ENCODE measurements at places on chromosomes 3 and 15.
A peak's percentile ranks its signal among the peaks of the same experiment; 100 is the strongest.

GRCh38 chr3:43768381-43768973, 77.7 kb downstream of the ABHD5 start:
- no peak for DNase-seq

DNA sequence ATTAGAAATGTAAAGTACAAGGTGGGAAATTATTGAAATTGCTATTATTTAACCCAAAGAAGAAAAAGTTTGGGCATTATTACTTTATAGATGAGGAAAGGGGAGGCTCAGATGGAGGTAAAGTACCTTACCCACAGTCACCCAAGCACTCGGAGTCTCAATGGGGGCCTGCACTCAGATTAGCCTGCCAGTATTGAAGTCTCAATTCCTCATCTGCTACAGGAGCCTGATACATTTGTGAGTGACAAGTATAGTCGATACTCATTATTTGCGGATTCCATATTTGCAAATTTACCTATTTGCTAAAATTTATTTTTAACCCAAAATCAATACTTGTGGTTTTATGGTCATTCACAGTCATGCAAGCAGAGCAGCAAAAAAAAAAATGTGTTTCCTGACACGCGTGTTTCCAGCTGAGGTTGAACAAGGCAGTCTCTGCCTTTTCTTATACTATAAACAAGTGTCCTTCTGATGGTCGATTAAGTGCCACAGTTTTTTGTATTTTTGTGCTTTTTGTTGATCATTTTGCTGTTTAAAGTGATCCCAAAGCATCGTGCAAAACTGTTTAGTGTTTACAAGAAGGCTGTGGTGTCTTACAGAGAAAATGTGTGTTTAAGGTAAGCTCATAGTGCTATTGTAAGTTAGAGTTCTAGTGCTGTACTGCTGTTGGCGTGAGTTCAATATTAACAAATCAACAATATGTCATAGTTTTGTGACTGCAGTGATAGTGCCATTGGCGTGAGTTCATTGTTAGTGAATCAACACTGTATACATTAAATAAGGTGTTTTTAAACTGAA, 48.0 kb downstream of the ARHGEF26 start:
- no peak for DNase-seq

- no peak for DNase-seq
These were observed 29.3 kb upstream of the SH3BP5 start for GRCh38 chr3:15361494-15362214.

DNA sequence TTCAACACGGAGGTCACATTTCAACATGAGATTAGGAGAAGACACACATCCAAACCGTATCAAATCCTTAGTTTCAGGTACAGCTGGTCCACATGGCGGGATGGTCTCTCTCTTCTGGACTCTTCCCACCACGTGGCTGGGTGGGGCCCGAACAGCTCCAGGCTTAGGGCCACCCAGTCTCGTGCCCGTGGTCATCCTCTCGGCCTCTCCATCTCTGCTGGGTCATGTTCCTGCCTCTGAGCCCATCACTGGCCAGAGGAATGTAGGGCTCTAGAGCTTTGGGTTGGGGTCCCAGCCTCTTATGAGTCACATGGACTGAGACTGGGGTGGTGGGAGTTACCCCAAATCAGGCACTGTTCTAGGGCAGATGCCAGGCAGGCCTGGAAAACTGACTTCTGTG, 12.2 kb downstream of the SYNM start:
- no peak for DNase-seq

DNA sequence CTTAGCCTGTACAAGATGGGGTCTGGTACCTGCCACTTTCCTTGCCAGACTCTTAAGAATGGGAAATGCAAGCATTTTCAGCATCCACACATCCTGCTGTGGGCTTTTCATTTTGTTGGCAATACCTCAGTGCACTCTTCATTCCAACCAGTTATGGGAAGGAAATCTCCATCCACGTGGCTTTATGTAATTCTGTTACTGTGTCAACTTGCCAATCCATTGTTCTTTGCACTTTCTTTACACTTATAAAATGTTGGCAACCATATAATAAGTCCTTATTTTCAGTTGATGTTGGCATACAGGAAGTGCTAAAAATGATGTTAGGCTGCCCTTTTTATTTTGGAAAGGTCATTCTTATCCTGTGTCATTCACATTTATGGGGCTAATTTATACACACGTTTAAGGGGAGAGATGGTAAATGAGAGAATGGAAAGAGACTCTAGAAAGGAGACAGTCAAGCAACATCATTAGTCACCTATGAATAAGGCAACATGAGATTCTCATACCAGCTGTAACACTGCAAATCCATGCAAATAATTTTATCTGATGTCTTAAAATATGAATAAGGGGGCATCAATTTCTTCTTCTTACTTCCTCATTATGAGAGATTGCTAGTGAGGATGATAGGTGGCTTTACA, 238.7 kb downstream of the CHST2 start:
- DNase-seq = no peak

DNA sequence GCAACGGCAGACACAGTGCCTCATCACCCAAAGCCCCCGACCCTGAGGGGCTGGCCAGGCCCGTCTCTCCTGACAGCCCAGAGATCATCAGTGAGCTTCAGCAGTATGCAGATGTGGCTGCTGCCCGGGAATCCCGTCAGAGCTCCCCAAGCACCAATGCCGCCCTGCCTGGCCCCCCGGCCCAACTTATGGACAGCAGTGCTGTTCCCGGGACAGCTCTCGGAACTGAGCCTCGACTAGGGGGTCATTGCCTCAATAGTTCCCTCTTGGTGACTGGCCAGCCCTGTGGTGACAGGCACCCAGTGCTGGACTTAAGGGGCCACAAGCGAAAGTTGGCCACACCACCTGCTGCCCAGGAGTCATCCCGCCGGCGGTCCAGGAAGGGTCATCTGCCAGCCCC, 8.6 kb upstream of the TEX264 start:
- DNase-seq = no peak

DNA sequence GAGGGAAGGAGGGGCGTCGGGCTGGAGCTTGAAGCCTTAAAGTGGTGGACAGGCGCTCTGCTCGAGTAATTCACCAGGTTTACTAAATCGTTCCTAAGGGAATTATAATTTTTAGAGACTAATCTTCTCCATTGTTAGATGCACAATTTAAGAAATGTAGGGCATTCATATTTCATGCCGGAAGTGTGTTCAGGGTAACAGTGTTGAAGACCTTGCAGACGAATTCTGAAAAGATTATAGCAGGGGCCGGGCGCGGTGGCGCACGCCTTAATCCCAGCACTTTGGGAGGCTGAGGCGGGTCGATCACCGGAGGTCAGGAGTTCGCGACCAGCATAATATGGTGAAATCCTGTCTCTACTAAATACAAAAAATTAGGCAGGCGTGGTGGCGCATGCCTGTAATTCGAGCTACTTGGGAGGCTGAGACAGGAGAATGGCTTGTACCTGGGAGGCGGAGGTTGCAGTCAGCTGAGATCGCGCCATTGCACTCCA, 365 bp upstream of the GTF2A2 start:
- DNase-seq = no peak

DNA sequence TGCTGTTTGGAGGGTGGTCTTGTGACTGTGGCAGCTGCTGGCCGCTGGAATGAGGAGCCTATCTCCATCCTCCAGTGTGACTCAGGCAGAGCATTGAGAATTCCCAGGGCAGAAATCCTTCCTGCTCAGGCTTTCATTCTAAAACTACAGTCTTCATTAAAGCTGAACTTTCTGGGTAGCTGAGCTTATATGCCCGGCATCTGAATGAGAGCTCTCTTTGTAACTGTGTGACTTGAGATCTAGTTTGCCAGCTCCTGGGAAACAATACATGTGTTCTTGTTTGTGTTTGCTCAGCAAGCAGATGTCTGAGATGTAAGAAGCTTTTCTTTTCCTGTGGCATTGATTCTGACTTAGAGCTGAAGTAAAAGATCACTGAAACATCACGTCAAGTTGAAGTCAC, 22.4 kb downstream of the RLBP1 start:
- DNase-seq = no peak

GRCh38 chr15:93759629-93760028, 471.7 kb upstream of the MCTP2 start:
- DNase-seq = no peak

DNA sequence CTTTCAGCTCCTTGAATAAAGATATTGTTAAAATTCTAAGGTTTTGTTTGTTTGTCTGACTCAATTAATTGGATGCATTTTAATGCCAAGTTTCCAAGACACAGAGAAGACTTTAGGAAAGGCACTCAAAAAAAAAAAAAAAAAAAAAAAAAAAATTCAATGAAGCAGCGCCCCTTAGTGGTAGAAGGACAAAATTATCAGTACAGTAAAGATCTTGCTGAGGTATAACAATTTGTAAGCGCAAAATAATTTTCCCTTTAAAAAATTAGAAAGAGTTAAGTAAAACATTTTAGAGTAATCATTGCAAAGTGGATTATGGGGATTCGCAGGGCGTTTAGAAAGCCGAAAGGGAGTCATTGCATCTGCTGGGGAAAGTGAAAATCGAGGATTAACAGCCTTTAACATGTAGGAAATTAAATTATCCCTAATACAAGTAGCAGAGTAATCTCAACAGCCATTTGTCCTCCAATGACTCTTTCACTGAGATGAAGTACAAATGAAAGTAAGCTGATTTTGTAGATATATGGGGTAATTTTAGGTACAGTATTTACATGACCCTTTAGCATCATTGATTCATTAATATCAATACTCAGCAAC, 5.8 kb upstream of the DIS3L start:
- no peak for DNase-seq

DNA sequence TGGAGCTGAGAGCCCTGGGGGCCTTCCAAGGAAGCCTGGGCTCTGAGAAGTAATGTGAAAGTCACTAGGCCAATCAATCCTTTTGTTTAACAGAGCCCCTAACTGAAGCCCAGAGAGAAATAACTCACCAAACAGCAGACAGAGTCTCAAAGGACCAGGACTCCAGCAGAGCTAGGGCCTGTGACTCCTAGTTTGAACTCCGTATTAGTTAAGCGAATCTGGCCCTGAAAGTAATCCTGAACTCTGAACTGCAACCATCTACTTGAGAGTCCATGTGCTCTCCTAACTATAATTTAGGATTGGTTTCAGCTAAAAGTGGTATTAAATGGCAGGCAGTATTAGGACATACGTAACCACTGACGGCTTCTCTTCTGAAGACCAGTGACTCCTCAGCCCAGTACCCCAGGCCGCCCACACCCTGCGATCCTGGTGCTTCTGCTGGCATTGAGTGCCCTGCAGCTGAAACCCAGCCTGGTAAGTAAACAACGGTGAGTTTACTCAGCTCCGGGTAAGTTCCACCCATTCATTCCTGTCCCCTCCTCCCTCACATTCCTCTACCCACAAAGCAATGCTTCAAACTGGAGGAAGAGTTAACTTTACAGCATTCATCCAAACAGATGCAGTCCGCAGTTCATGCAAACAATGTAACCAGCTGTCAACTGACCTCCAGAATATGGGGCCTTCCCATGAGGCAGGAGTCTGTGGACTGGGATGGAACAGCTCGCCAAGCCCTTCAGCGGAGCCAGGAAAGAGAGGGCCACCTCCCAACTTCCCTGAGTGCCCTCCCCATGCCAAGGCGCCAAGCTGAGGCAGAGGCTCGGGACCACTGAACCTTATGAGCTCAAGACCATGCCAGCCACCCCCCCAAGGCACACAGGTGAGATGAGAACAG, 7.3 kb downstream of the MYO5C start:
- peak; percentile 76 for DNase-seq

- no peak for DNase-seq
These were observed 35.6 kb downstream of the SCAP start for GRCh38 chr3:47440131-47440530.

- DNase-seq = no peak
These were observed 51.0 kb downstream of the NFKBIZ start for GRCh38 chr3:101900316-101900715.

GRCh38 chr15:85356276-85356675, 24.1 kb upstream of the AKAP13 start:
- DNase-seq = no peak

GRCh38 chr15:56683908-56684307, 49.4 kb downstream of the ZNF280D start:
- DNase-seq = no peak

- DNase-seq = no peak
These were observed 27.3 kb downstream of the MED12L start for GRCh38 chr3:151112731-151113130.

- no peak for DNase-seq
These were observed 236.3 kb downstream of the MEX3B start for GRCh38 chr15:81809543-81809942.

GRCh38 chr3:177676947-177677587, 479.8 kb upstream of the TBL1XR1 start:
- DNase-seq = no peak

GRCh38 chr3:117619805-117620204, 910.2 kb downstream of the TUSC7 start:
- no peak for DNase-seq

GRCh38 chr3:153273217-153273616, 111.2 kb downstream of the RAP2B start:
- no peak for DNase-seq

DNA sequence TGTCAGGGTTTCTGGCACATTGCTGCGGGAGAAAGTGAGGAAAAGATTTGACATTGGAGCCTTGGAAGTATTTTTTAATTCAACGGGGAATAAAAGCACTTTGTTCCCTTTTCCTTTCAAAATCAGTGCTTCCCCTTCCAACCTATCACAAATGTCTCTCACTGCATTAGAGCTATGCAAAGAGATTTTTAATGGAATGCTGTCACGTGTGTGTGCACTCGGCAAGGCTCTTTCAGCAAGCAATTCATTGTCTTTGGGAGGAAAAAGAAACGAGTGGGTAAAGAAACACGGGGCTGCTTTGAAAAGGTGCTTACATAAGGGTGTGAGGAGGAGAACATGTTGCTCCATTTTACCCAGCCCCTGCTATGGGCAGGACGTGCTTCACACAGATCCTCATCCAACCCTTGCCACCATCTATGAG, 490.4 kb upstream of the PROK2 start:
- no peak for DNase-seq

GRCh38 chr3:181912384-181912783, 200.7 kb downstream of the SOX2 start:
- no peak for DNase-seq

DNA sequence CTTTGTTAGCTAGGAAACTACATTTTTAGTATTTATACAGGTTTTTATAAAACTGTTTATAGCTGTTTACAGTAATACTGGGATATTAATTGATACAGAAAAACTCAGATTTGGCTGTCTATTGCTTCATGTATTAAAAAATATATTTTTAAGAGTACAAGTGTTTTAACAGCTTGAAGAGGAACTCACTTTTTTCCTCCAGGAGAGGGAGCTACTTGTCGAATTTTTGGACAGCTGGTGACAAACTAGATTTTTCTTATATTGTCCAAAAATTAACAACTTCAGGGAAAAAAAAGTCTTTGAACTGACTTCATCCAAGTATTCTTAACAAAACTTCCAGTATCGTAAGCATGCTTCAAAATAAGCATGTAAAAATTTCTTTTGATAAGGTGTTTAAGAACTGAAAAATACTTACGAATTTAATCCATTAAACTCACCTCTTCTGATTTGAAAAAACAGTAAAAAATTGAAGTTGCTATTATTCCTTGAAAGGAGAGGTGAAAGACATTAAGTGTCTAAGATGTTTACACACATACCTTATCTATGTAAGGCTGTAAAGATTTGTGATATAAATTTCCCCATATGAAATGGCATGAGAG, 4.0 kb downstream of the DIPK2A start:
- no peak for DNase-seq

Data from left colon (tissue), 2 donors.